ENCODE measurements at places on chromosomes 2 and 18.

- DNase-seq = no peak
These were observed 130.9 kb upstream of the GLI2 start for GRCh38 chr2:120604767-120605166.

- DNase-seq = peak; percentile 49
These were observed 82.6 kb upstream of the TANK start for GRCh38 chr2:161077367-161078210.

- no peak for DNase-seq
These were observed 5.7 kb downstream of the PSME4 start for GRCh38 chr2:53964987-53965687.

- DNase-seq = peak; percentile 56
These were observed 20.8 kb downstream of the RASGRP3 start for GRCh38 chr2:33497221-33497650.

All from hematopoietic multipotent progenitor cell treated with erythropoietin and hydrocortisone succinate and interleukin-3 and kit ligand, for 8 days (in vitro differentiated cells).